ENCODE measurements at places on chromosomes 12 and 14. TPM values are rescaled to one million over a fixed set of nuclear protein-coding genes. Genes with fewer than 3 reads are reported as not detected.

- DNase-seq: no peak
Observed at GRCh38 chr12:19644571-19644970, 205.3 kb downstream of the AEBP2 start.

DNA sequence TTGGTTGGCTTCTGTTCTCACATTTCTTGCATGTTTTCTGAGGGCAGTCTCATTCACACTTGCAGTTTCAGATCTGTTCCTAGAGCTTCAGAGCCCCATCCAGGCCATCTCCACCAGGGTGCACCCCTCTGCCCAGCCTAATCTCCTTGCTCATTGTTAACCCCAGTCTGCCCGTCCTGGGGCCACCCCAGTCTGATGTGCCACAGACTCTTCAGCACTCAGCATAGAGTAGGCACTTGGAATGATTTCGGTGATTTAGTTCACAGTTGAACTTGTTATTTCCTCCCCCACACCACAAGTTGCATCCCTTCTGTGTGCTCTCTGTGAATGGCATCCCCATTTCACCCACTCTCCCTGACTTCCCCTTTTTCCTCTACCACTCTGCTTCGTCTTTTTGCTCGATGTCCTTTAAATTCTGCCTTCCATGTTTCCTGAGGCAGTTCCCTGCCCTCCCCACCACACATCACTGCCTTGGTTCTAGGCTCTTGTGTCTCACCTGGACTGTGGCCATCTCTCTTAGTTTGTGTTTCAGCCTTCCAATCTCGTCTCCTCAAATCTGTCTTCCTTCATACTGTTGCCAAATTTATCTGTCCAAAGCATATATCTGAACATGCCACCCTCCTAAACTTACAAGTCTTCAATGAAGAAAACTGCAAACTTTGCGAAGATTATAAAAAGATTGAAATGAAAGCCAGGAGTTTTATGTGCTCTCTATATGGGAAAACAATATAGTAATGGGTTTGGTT is 41.5 kb downstream of the ANO6 start:
- DNase-seq: no peak

DNA sequence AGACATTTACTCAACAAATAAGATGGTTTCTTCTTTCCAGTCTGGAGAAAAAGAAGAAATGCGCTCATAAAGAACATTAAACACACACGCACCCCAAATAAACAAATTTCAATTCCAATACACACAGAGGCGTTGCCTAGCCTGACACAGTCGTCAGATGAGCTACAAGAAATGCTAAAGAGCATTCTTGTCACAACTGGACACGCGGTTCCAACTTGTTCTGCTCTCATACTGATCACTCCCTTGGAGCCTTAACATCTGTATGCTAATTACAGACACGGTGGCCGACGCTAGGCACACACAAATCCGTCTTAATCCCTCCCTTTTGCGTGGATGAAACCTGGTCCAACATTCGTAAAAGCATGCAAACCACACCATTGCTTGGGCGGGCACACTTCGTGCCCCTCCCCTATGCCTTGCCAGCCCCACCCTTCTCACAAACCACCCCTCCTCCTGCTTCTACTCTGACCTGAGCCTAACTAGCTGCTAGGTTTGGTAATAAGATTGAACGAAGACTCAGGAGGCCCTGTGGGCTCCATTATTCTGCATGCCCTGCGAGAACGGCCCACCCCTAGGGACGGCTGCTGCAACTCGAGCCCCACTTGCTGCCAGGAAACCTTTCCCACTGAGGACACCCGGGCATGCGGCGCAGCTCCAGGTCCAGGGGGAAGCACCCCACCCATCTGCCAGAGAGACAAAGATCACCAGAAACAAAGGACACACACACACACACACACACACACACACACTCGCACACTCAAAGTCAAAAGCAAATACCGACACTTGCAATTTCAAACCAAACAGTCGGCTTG is 1.2 kb downstream of the KCNK10 start:
- DNase-seq: no peak

DNA sequence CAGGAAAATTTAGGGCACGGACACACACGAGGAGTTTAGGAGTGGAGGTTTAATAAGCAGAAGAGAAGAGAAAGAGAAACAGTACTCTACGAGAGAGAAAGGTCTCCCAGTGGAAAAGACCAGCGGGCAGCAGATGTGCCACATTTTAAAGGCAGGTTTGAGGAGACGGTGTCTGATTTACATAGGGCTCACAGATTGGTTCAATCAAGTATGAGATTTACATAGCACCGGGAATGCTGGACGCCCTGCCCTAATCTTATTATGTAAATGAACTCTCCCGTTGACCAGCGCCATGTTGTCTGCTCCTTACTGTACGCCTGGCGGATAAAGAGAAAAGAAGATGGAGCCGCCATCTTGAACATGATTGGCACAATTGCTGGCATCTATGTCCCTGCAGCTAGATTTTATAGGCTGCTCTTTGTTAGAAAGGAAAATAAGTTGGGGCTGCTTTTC is 17.9 kb downstream of the NFKBIA start:
- DNase-seq: no peak

DNA sequence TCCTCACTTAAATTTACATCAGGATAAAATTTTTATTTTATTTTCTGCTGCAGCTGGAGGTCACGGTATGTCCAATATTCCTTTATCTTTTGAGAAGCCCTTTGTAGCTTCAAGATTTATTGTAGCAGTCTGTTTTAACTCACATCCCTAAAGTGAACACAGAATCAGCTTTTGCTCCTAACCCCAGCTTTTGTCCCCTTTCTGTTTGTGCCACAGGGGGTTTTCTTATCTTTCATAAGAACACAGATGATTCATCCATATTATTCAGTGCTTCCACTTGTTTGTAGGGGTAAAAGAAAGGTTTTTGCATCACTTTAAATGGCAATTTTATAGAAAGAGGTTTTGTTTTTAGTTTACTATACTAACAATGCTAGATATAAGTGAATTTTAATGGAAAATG is 21.8 kb upstream of the PIK3C2G start:
- no peak for DNase-seq

KRT1 gene
- total RNA-seq: not detected

DNA sequence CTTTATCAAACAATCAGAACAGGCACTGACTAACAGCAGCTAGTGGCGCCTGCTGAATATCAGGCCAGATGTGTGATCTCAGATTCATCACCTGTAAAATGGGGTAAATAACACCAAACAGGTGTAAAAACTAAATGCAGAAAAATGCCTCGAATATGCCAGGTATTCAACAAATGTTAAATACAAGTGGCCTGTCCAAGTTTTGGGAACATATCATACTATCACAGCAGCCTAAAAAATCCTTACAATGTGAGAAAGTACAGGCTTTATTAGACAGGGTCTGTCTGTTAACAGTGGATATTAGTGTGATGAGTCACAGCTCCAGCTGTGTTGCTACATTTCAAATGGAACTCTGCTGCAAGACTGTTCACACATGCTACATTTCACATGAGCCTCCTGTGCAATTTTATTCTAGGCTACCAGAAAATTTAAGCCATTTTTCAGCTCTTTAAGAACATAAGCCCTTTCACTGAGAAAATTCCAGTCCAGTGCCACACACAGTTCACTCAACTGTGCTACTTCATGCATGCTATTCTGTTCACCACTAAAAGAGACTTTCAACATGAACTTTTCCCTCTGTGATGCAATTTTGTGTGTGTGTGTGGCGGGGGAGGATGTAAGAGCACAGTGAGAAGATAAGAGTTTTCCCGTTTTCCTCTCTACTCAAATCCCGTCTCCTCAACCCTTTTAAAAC is 56.7 kb downstream of the MSRB3 start:
- no peak for DNase-seq

TC2N gene
- total RNA-seq: 40.0 TPM

EPYC gene
- total RNA-seq: not detected

GRCh38 chr12:3751151-3752095 is 1.5 kb downstream of the CRACR2A start:
- DNase-seq: no peak

KLRG1 gene
- total RNA-seq: 0.51 TPM

GRCh38 chr12:45357539-45358417 is 141.9 kb downstream of the ANO6 start:
- DNase-seq: no peak

ARG2 gene
- 39.7 TPM for total RNA-seq

GRCh38 chr12:78018171-78018910 is 187.6 kb downstream of the NAV3 start:
- DNase-seq: peak; percentile 12

ISM2 gene
- total RNA-seq: under 0.01 TPM

DNA sequence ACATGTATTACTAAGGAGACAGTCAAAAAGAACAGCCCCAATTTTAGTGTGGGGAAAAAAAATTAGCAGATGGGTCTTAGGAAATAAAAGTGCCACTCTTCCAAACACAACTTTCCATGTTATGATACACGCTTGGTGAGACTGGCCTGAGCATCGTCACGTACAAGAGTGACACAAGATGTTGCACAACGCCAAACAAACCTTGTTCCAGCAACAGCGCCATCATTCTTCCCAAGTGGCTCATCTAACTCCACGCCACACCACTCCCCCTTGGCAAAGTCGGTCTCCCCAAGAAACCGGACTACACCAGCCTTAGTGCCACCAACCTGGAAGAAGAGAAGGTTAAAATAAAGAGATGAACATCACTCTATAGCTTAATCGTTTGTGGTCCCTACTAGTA is 58.7 kb downstream of the CLIP1 start:
- DNase-seq: no peak

- no peak for DNase-seq
Observed at GRCh38 chr12:2507814-2508213, 287.0 kb upstream of the FKBP4 start.

SLCO1C1 gene
- not detected for total RNA-seq

GRCh38 chr12:52024845-52025230 is 18.1 kb downstream of the TAMALIN start:
- DNase-seq: no peak

- DNase-seq: no peak
Observed at GRCh38 chr12:48030173-48030650, 25.9 kb upstream of the COL2A1 start.

DNA sequence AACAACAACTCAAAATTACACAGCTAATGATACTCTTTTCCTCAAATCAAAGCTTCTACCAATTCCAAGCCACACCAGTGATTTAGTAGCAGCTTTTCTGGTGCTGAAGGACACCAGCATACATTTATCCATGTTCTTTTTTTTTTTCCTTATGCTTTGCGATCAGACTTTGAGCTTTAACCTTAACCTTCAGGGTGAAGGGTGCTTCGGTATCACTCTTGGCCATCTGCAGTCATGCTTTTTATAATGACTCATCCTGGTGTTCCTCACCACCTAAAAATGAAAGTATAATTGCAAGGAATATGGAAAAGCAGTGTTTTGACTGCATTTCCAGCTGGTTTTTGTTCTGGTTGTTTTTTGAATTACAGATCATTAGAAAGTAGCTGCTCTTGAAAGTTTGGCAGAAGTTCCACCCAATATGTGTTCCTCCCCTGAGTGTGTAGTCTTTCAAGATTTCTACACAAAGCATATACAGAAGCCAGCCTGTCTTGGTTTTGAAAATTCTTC is 1.3 kb upstream of the SLC41A2 start:
- DNase-seq: no peak

- DNase-seq: no peak
Observed at GRCh38 chr12:69039911-69040310, 106.9 kb upstream of the CPM start.

DNA sequence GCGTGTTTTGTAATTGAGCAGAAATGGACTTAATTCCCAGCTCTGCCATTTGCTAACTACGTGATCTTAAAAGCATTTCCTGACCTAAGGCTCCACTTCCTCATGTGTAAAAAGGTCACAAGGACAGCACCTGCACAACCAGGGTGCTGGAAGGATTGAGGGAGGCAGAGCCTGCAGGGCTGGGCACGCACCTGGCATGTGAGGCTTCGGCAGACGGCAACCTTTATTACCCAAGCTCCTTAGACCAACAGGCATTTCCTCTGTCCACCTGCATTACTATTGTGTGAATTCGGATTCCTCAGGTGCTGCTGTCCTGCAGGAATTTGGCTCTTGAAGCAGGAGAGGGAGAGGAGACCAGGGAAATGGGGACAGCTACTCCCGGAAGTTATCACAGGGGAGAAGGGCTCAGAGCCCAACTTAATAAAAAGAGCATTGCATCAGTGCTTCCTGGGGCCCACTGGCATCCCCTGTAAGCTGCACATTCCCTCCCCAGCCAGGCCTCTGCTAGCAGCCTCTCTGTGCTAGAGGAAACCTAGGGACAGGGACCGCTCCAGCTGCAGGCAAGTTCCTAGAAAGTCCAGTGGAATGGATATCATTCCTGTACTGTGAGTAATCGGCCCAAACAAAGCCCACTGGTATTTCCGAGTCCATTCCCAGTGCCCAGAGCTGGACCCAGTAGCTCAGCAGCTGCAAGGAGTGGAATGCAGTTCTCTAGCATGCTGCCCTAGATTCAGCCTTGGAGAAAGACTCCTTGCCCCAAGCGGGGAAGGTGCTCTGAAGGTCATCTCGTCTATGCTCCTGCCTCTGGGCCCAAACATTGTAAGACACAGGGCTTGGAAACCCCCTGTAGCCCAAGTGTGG is 157.1 kb upstream of the CCND2 start:
- peak; percentile 58 for DNase-seq

- no peak for DNase-seq
Observed at GRCh38 chr12:56657416-56658379, 11.9 kb upstream of the ATP5F1B start.

CBLN3 gene
- 0.13 TPM for total RNA-seq

GALNT8 gene
- total RNA-seq: 0.13 TPM

GRCh38 chr12:97276661-97277429 is 185.8 kb upstream of the RMST start:
- no peak for DNase-seq

ART4 gene
- total RNA-seq: 91.9 TPM

DNA sequence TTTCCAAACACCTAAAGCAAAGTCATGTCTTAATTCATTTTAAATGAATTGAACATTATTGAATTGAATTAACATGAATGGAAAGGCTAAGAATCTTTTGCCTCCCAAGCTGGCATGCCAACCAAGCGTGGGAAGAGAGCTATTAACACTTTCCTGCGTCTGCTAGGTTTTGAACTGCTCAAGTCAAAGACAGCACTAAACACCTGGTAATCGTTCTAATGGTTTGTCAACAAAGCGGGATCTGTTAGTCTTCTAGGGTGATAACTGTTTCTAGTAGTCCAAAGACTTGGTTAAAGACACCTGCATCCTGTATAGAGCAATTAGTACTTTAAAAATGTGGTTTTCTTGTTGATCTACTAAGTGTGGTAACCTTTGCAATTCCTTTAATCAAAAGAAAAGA is 164.2 kb upstream of the HMGA2 start:
- no peak for DNase-seq

- DNase-seq: no peak
Observed at GRCh38 chr14:24978862-24979724, 70.9 kb downstream of the STXBP6 start.

HPD gene
- total RNA-seq: not detected

HCAR2 gene
- total RNA-seq: not detected

BIN2 gene
- total RNA-seq: not detected

DNA sequence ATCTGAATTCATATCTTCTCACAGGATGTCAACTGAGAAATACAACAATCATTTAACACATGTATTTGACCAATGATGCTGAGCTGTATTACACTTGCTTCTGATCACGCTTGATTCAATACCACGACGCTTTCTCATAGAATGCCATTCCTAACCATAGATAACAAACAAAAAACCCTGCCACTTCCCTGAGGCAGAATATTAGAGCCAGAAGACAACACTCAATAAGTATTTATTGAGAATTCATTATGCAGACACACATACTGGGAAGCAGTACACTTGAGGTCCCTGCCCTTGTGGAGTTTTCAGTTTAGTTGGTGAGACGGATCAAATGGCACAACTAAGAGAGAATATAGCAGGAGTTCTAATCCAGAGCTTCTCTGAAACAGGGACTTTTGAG is 32.4 kb downstream of the BLTP3B start:
- DNase-seq: no peak

All from dermis microvascular lymphatic vessel endothelial cell (primary cell).